ENCODE measurements at places on chromosomes 12 and 14.

DNA sequence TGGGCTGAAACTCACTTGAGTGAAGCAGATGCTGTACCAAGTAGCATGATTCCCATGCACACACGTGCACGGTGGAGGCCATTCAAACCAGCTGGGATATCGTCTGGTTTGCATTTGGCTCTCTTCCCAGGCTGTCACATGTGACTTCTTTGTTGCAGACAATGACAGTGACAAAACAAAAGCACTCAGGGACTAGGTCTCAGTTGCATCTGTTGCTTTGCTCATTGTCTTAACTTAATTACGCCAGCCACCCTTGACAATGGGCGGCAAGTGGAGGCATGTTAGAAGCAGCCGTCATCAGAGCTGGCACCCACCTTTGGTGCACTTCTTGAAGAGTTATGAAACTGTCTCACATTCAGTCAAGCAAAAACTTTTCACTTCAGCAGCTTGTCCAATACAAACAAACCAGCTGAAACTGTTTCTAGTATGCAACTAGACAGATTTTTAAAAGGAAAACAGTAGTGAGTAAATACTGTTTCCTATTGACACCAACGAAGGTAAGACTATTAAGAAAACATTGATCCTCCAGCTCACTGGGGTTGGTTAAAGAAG is 74.3 kb downstream of the IGF1 start:
- DNase-seq, result no peak

DNA sequence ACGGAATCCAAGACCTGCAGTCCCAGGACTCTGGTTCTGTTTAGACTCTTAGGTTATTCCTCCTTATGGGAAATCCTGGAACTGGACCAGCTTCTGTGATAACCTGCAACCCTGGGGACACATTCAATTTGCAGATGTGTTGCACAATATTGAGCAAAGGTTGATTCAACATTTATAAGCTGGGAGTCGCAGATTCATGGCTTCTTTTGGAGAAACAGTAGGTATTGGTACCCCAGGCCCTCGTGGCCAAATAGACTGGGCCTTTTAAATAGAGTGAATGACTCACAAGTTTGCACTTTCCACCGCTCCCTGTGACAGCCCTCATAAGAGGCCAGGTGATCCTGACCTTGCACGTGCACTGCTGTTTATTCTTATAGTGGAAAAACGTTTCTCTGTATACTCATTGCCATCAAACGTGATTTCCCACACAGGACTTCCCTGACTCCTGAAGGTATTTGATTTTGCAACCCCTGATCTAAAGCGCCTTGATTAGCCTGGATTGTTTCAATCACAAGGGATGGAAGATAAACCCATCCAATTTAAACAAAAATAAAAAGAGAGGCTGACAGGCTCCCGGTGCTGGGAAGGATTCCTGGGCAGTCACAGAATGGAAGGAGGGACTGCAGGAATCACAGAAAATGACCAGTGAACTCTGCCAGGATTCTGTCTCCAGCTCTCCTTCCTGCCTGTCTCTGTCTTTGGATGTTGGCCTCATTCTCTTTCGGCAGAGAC is 98.0 kb downstream of the VCPKMT start:
- DNase-seq, result no peak

GRCh38 chr14:39474416-39474911 is 42.2 kb upstream of the FBXO33 start:
- DNase-seq, result no peak

DNA sequence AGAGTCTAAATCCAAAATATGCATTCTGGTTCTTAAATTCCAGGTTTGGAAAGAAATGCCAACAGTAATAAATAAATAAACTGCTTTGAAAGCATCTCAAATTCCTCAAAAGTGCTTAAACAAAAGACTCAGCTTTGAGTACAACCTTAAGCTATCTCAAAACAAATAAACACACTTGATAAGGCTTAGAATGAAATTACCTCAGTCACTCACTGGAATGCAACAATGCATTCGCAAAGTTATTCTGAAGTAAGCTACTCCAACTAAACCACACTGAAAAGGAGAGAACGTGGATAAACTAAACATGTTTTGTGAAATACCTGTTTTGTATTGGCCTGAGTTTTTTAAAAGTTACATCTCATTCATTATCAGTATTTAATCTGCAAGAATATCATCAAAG is 1.2 kb downstream of the SPTSSA start:
- no peak for DNase-seq

DNA sequence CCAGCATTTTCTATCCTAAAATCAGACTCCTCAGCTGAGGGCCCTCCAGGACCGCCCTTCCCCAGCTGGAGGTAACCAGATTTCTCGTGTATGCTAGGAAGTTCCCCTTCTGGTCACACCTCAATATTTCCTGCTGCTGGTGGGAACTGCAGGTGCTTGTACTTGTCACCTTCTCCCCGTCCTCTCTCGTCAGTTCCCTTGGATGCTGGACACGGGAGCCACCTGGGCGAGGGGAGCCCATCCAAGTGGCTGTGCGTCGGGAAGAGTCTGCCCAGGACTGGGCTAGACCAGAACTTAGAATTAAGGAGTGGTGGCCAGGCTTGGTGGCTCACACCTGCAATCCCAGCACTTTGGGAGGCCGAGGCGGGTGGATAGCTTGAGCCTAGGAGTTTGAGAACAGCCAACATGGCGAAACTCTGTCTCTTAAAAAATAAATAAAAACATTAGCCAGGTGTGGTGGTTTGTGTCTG is 23.2 kb upstream of the KIF26A start:
- no peak for DNase-seq

DNA sequence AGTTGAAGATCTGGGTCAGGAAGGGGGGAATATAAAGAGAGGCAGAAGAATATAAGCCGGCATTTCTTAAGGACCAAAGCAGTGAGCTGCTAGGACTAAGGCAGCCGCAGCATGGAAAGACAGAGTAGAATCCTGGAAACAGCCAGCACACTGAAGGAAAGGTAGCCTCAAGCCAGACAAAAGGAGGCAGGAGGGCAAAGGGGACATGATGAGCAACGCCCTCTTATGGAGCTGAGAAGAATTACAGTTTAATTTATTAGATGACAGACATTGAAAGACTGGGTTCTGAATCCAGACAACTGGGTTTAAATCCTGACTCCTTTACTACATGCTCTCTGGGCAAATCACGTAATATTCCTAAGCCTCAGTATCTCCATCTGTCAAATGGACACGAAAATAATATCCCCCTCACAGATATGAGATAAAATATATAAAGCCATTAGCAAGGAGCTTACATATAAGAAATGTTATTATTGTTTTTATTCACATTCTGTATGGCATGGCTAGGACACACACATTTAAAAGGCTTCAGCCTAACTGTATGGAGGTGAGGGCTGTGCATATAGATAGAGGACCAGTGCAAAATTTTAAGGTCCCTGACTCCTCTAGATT is 8.1 kb upstream of the PCED1B start:
- peak; percentile 1 for DNase-seq

DNA sequence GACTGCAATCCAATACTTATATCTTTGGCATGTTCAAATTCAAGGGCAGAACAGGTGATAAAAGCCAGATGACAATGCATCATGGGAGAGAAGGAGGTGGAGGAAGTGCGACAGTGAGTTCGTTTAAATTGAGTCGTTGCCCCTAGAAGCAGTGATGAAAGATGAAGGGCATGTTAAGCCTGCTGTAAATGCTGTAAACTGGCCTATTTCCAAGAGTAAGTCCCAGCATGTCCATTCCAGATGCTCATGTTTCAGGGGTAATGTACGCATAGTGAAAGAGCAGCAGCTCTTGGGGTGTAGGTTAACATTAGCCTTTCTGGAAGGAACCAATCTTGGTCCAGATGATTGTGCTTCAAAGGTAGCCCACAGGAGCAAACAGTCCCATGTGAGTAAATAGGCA is 97.1 kb downstream of the C2CD5 start:
- DNase-seq, result peak; percentile 34

DNA sequence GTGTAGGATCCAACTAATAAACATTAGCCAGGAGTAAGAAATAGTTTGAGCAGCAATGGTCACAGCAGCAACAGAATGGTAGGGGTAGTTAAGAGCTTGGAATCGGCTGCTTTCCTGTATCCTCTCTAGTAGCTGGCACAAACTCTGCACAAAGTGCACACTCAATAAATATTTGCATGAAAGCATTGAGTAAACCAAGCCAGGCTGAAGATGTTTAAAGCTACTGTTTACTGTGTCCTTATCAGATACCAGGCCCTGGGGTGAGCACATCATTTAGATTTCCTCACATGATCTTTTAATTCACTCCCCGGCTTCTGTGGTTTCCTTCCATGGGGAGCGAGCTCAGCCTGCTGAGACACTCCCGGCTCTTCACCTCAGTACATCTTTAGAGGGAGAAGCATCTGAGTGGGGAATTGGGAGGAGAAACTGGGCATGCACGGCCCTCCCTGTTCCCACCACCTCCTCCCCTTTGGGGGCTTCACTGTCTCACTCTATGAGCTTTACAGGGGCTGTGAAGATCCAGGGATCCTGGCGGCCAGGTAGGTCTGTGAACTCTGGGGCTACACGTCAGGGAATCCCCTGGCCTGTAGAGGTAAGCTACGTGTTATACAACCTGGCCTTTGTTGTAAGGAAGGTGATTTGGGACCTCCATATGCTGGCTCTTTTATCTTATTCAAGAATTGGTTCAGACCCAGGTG is 107.2 kb upstream of the VASH1 start:
- no peak for DNase-seq

- no peak for DNase-seq
Observed at GRCh38 chr14:43165651-43166050, 1341.4 kb downstream of the FSCB start.

GRCh38 chr14:22276913-22277816 is 311.9 kb downstream of the DAD1 start:
- DNase-seq, result no peak

- no peak for DNase-seq
Observed at GRCh38 chr14:42335918-42336317, 729.2 kb downstream of the LRFN5 start.

DNA sequence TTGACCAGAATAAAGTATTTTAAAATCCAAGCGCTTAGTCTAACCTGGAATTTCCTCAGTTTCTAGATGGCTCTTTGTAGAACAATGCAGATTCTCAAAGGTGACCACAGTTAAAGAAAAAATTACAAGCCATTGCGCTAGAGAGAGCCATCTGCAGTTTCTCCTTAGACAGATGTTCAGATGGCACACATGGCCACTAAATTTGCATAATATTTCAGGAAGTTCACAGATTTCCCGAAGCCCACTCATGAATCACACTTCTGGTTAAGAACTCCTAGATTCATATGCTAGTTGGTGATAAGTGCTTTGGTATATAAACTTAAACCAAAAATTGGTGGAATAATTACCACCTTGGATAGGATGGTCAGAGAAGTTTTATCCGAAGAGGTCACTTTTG is 749 bp downstream of the AKAP3 start:
- no peak for DNase-seq

DNA sequence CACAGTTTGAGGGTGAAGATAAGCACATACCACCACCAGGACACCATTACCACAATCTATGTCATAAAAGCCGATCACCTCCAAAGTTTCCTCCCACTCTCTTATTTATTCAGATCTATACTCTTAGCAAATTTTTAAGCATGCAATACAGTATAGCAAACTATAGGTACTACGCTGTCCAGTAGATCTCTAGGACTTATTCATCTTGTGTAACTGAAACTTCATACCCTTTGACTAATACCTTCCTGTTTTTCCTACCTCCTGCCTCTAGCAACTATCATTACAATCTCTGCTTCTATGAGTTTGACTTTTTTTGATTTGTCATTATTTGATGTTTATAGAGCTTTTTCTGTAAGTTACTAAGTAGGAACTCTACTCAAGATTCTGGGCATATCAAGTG is 84.5 kb upstream of the MANSC4 start:
- no peak for DNase-seq

GRCh38 chr14:70416725-70417349 is at the start of gene SYNJ2BP:
Gene SYNJ2BP (minus strand): TSS chr14:70417090. CDS start chr14:70416963, 127 bp downstream.
- peak; percentile 0 for DNase-seq

DNA sequence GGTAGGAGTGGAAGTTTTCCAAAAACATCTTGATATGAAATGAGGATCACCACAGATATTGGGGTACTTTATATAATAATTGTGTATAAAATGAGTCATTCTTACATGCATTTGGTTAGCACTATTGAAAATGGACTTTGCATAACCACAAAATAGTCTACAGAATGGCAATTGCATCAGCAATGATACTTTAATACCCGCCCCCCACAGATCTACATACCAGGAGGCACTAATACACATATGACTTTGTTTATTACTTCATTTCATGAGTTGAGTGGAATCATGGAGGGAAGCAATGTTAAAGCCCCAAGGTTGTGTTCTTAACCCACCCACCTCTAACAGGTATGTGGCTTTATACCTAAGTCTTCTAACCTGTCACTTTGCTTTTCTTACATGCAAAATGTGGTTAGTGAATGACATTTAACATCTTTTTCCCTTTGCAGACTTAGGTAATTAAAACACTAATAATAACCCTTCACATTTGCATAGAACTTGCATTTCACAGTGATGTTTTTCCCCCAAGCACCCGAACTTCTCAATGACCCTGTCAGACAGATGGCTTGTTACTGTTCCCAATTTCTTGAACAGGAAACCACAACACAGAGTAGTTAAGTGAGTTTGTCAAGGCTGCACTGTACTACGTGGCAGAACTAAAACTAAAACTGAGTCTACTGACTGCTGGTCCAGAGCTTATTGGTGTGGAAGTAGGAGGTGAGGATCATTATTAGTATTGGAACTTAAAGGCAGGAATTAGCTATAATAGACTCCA is 101.9 kb downstream of the NPAS3 start:
- no peak for DNase-seq

- DNase-seq, result no peak
Observed at GRCh38 chr12:2337031-2338010, 284.5 kb downstream of the CACNA1C start.

DNA sequence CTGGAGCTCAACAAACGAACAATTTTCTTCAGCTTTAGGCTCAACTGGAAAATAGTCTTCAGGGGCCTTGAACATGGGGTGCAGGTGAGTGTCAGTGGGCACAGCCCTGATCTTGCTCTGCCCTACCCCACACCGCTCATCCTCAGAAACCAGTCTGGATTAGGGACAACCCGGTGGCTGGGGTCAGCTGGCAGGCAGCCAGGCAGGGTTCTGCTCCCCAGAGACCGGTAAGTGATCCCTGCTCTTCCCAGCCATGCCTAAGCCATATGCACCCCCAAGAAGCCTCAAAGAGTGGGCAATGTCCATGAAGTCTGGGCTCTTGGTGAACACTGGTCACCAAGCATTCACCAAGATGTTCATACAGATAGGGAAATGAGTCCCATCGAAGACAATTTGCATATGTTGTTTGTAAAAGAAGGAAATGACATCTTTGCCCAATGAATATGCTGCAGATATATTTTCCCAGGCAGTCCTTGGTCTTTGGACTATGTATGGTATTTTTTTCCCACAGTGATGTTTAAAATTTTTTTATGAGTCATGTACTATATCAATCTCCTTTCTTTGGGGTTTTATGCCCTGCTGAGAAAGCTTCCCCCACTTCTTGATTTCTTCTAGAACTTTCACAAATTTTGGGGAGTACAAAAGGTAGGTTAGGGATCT is 63.9 kb upstream of the VASH1 start:
- no peak for DNase-seq

DNA sequence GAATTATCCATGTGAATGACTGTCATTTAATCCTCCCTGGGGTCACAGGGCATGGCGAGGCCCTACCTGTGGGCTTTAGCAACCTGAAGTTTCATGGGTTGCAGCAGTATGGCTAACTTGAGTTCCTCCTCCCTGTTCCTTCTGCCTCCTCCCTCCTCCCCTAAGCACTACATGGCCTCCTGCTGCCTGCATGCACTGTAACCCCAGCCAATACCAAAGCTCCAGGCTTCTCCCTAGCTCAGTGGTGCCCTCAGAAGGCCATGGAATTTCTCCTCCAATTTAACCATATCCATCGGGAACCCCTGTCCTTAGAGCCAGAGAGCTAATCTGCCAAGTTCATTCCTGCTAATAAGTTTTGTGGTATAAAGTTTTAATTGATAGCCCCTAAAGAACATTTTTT is 95.1 kb downstream of the NT5DC3 start:
- peak; percentile 23 for DNase-seq
